ENCODE measurements at places on chromosomes 13 and 19.

- DNase-seq, result no peak
Measured at GRCh38 chr13:91896547-91896946, 498.1 kb downstream of the GPC5 start.

- DNase-seq, result no peak
Measured at GRCh38 chr19:48338802-48339503, 13.6 kb downstream of the EMP3 start.

DNA sequence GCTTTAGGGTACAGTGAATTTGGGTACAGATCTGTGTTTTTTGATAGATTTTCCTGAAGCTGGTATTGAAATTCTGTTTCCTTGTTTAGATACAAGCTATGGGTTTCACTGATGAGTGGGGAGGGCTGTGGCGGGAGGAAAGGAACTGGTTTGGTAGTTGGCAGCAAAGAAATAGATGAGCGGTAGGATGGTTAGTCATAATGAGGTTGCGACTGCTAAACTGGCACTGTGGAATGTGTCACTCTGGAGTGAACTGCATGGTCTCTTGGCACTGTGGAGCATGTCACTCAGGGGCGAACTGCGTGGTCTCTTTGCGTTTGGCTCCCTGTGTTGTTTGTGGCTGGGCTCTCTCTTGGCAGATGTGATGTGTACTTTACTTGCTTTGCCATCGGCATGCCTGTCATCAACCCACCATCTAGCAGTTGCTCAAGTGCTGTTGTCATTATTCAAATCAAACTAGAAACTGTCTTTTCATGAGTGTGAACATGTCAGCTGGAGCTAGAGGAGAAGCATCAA, 82.1 kb downstream of the ATP8A2 start:
- no peak for DNase-seq

DNA sequence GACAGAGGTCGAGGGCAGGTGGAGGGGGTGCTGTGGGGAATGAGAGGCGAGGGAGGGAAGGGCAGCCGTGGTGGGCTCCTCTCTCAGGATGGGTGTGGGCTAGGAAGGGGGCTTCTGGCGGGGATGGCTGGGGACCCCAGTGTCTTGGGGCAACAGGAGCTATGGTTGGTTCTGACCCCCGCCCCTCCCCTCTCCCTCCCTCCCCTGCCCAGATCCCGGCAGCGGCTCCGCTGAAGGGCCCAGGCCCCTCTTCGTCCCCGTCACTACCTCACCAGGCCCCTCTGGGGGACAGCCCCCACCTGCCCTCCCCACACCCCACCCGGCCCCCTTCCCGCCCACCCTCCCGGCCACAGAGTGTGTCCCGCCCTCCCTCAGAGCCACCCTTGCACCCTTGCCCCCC, 19.3 kb upstream of the EHD2 start:
- no peak for DNase-seq

DNA sequence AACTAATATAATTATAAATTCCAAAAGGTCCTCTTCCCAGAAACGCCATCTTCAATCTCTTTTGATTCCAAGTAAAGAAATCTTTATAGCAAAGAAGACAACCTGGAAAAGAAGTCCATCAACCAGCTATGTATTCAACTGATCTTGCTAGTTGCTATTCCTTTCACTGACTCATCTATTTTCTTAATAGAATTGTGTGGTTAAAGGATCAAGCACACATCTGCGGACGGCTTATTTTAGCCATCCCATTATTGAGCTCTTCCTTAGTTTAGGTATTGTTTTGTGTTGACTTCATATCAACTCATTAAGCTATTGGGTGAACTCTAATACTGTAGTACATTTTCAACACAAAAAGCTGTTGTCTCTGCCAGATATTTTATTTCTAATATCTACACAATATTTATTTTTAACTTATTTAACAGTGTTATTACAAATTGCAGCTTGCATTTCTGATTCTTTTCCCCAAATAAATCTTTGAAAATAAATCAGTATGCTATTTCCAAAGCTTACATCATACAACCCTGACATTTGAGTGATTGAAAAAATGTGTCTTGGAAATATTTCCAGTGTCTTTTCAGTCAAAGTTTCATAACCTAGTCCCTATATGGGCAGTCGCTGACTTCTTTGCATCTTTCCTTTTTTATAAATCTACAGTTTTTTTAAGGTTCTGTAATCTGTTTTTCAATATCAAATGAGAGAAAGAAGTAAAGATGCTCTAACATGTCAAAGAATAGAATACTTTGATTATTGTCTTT, 158.8 kb upstream of the SPRY2 start:
- no peak for DNase-seq

- no peak for DNase-seq
Measured at GRCh38 chr19:16467581-16467980, 4.2 kb downstream of the EPS15L1 start.

DNA sequence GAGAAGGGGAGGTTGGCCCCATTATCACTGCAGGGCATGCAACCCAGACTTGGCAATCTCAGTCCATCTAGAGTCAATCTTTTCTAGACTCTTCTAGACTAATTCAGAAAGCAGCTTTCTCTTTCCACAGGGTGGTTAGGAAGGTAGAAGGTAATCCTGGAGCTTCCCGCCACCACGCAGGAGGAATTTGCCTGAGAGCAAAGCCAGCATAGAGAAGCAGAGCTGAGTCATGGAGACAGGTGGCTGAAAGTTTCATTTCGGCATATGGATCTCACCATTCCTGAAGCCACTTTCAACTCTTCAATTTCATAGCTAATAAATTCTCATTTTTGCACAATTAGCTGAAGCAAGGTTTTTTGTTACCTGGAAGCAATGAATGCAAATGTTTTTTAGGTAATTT, 29.0 kb upstream of the FFAR2 start:
- no peak for DNase-seq

- DNase-seq, result no peak
Measured at GRCh38 chr13:43348397-43348796, 325.0 kb downstream of the DNAJC15 start.

DNA sequence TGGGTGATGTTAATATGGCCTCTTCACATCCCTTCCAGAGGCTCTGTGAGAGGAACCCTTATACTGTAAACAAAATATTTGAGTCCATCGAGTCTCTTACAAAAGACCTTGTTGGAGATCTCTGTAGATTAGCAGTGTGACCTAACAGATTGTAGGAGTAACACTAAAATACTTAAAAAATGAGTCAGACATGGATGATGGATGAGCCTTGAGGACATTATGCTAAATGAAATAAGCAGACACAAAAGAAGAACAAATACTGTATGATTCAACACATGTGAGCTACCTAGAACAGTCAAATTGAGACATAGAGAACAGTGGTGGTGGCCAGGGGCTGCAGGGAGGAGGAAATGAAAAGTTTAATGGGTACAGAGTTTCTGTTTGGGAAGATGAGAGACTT, 152.2 kb upstream of the UBL3 start:
- DNase-seq, result no peak

GRCh38 chr13:94362411-94362909, 117.0 kb downstream of the DCT start:
- DNase-seq, result peak; percentile 71

- no peak for DNase-seq
Measured at GRCh38 chr19:23771316-23771715, 12.6 kb upstream of the ZNF681 start.

Measured in activated T-cell treated with anti-CD3 and anti-CD28 coated beads for 24 hours (primary cell).